ENCODE measurements at places on chromosomes 12 and 14.

DNA sequence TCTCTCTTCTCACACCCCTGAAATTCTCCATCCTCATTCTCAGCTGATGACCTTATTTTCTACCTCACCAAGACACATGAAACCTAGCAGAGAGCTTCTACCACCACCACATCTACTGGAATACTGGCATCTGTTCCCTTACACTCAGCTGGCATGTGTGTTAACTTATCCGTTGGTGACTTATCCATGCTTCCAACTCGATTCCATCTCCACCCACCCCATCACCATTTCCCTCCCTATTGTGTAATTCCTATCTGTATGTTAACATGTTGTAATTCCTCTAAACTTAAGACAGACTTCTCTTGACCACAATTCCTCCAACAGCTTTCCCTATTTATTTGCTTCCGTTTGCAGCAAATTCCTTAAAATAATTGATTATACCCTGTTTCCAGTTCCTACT lies 15.4 kb downstream of the C1S start:
- no peak for DNase-seq

DNA sequence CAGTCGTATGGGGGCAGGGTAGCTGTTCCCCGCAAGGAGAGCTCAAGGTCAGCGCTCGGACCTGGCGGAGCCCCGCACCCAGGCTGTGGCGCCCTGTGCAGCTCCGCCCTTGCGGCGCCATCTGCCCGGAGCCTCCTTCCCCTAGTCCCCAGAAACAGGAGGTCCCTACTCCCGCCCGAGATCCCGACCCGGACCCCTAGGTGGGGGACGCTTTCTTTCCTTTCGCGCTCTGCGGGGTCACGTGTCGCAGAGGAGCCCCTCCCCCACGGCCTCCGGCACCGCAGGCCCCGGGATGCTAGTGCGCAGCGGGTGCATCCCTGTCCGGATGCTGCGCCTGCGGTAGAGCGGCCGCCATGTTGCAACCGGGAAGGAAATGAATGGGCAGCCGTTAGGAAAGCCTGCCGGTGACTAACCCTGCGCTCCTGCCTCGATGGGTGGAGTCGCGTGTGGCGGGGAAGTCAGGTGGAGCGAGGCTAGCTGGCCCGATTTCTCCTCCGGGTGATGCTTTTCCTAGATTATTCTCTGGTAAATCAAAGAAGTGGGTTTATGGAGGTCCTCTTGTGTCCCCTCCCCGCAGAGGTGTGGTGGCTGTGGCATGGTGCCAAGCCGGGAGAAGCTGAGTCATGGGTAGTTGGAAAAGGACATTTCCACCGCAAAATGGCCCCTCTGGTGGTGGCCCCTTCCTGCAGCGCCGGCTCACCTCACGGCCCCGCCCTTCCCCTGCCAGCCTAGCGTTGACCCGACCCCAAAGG lies 804 bp downstream of the GAPDH start:
- peak; percentile 57 for DNase-seq

- DNase-seq: no peak
Measured at GRCh38 chr14:100622224-100622623, 35.0 kb upstream of the BEGAIN start.

DNA sequence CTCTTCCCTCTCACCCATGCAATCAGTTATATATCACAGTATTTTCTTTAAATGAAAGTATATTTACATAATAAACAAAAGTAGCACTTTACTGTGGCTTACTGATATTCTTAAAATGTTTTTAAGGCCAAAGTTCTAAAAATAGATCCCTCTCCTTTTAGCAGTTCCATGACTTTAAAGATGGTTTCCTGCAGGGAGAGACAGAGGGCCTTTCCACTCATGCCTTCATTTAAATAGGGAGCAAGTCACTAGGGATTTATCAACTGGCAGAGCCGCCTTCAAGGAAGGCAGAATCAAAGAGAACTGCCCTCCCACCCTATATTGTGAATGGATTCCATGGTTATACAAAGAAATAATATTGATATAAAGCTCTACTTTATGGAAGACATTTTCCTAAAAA lies 55.5 kb downstream of the DUSP16 start:
- DNase-seq: no peak

DNA sequence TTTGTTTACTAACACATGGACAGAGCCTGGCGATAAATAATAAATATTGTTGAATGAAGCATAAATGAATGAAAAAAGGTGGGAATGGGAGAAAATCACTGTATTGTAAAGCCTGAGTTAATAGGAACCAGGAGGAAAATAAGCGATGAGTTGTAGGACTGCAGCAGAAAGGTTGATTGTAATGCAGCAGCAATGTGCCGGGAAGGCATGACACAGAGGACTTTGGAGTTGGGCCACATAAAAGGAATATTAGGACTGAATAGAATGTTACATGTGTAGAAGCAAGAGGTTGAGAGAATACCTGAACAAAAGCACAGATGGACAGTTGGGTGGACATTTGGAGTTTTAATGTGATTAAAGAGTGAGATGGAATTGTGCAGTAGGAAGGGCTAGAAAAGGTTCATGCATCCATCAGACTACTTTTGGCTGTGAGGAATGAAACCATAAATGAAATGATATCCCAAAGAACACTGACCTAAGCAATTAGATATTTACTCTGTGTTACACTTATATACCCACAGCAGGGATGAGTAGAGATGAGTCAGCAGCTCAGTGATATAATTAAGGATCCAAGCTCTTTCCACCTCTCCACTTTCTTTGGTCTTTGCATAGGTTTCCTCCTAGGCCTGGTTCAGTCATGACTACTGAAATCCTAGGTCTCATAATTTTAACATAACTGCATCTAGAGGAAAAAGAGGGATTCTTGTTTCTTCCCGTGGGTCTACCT lies 55.4 kb downstream of the CCER1 start:
- no peak for DNase-seq

DNA sequence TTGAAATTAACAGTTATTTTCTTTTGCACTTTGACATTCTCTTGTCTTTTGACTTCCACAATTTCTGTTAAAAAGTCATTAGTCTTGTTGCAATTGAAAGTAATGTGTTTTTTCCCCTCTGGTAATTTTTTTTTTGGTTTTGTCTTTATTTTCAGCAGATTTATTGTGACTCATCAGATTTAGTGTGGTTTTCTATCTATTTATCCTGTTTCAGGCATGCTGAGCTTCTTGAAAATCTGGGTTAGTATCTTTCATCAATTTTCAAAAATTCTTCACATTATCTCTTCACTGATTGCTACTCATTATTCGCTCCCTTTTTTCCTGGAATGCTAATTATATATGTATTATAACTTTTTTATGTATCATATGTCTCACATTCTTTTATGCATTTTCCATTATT lies 15.3 kb upstream of the NTF3 start:
- DNase-seq: no peak

- no peak for DNase-seq
Measured at GRCh38 chr12:78229591-78230101, 399.0 kb downstream of the NAV3 start.

DNA sequence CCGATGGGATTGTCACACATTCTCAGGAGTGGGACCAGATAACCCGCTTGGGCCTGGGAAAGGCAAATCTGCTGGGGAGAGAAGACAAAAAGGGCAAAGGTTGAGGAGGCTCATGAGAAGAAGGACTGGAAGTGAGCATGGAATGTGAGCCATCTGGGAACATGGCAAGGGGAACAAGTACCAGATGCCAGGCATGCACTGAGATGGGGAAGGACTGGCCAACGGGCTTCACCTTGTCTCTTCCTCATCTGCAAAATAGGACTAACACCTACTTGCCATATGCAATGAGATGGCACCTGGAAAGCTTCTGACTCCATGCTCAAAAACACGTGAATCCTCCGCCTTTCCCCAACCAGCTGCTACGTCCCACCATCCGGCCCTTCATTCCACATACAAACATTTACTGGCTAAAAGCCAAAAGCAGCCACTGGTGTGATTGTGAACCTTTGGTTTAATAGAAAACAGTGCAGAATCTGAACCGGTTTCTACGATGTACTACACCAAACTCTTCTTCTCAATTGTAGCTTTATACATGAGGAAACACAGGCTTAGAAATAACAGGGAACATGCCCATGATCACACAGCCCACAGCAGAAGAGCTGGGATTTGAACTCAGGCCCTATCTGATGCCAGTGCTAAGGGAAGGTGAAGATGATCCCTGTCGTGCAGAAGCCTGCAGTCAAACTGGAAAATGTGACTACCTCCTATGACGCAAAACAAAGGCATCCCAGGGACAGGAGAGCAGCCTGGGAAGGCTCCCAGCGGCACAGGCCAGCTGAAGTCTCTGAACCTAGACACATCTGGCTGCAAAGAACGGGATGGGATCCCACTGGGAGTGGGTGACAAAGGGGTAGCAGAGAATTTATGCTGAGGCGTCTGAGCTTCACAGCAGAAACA lies 112.1 kb downstream of the TTC7B start:
- DNase-seq: no peak

GRCh38 chr12:53978477-53979356 lies 4.0 kb upstream of the HOTAIR start:
- DNase-seq: no peak

DNA sequence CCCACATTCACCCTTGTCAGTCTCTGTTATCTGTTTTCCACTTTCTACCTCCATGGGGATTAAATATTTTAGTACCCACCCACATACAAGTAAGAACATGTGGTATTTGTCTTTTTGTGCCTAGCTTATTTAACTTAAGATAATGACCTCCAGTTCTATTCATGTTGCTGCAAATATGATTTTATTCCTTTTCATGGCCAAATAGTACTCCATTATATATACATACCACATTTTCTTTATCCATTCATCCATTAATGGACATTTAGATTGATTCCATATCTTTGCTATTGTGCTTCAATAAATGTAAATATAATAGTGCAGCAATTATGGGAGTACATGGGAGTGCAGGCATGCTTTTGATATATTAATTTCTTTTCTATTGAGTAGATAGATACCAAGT lies 185.8 kb downstream of the RPAP3 start:
- no peak for DNase-seq

DNA sequence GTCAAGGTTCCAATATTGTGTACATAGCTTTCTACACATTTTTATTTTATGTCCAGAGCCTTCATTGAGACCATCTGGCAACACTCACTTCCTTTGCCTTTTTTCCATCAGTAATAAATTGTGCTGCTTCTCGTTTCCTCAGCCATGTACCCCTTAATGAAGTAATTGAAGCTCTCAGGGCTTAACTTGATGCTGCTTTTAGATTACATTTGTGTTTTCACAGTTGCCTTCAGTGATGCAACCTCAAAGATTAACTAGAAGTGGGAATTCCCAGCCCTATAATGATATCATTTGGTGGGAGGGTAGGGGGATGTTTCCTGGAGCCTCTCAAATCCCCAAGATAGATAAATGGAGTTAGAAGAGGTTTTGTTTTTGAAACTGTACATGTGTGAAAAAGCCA lies 80.2 kb upstream of the KRR1 start:
- DNase-seq: no peak

DNA sequence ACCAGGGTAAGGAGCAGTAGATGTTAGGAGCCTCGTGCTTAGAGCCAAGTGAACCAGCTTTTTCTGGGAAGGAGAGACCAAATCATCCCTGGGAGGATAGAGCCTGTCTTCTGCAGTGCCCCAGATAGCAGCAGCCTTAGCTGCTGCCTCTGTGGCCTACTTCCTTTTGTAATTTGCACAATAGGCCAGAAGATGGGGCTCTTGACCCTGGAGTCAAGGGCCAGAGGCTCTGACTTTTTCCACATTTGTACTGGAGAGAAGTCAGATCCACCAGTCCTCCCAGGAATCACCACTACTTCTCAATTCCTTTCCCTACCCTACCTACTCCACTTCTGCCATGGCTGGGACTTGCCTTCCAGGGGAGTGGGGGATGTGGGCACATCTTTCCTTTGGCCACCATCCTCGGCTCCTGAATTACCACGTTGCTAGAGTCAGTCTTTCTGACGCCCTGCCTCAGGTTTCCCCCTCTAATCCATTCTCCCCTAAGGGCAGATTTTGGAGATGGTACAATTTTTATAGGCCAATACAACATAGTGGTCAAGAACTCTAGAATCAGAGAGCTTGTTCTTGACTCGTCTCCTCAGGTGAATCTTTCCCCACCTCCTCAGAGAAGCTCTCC lies 3.3 kb upstream of the SLC4A8 start:
- no peak for DNase-seq

GRCh38 chr12:6420364-6420763 lies 24.4 kb upstream of the CD27 start:
- no peak for DNase-seq

DNA sequence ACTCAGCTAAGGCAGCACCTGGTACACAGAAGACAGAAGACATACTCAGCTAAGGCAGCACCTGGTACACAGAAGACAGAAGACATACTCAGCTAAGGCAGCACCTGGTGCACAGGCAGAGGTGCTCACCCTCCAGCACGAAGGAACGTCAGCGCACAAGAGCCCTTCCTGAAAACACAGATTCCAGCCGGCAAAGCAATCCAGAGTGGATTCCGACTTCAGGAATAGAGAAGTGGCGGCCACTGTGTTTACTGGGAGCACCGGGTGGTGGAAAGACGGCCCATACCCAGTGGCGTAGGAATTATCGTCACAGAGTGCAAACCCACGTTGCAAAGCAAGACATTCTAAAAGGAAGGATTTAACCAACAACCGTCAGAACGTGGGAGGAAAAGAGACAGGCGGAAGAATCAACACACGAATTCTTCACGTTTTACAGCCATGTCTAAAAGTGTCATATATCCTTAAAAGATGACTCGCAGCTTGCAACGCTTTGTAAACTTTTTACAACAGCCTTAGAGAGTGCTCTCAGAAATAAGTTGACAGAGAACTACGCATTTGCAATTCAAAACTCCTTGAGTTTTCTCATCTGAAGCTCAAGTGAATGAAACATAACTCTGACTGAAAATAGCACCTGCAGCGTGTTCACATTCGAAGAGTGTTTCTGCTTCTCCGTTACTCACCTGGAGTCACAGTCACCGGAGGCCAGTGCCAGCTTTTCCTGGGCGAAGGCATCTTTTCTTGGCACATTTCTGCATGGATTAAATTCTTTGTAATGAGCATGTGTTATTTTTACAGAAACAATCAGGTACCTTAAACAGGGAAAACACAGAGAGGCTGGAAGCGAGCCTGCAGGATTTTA lies 55.8 kb upstream of the GALNT9 start:
- no peak for DNase-seq

GRCh38 chr12:108847705-108848104 lies 9.7 kb downstream of the SSH1 start:
- DNase-seq: no peak

DNA sequence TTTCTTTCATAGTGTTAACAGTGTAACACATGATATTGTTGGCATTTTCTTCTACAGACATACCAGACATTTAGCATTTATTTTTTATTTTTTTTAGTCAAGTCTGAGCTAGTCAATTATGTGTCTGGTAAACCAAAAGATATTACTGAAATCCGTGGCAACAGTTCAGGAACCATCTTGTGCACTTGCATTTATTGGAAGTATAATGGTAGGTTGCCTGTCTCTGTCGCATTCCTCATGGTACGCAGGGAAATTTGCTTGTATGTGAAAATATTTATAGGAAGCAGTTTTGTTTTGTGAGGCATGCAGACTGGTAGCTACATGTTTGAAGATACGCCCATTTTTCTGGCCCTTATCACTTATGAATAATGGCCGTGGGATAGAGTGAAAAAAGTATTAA lies 186.1 kb upstream of the SLC38A2 start:
- DNase-seq: no peak

- no peak for DNase-seq
Measured at GRCh38 chr14:38593476-38593875, 337.6 kb upstream of the CLEC14A start.
